ENCODE measurements at places on chromosomes 16 and 17.
A peak's percentile ranks its signal among the peaks of the same experiment; 100 is the strongest.

- no peak for DNase-seq
These were observed 478.2 kb upstream of the CDH11 start for GRCh38 chr16:65600046-65600445.

GRCh38 chr17:66975614-66976378 is 11.3 kb downstream of the CACNG4 start:
- DNase-seq, result no peak

GRCh38 chr17:65293584-65294180 is 156.5 kb downstream of the RGS9 start:
- DNase-seq, result no peak

- DNase-seq, result no peak
These were observed 77.1 kb downstream of the PRKCA start for GRCh38 chr17:66379544-66379943.

GRCh38 chr16:81573533-81574020 is 129.0 kb downstream of the CMIP start:
- DNase-seq, result no peak

GRCh38 chr17:80025796-80026195 is 9.9 kb downstream of the TBC1D16 start:
- DNase-seq, result no peak

DNA sequence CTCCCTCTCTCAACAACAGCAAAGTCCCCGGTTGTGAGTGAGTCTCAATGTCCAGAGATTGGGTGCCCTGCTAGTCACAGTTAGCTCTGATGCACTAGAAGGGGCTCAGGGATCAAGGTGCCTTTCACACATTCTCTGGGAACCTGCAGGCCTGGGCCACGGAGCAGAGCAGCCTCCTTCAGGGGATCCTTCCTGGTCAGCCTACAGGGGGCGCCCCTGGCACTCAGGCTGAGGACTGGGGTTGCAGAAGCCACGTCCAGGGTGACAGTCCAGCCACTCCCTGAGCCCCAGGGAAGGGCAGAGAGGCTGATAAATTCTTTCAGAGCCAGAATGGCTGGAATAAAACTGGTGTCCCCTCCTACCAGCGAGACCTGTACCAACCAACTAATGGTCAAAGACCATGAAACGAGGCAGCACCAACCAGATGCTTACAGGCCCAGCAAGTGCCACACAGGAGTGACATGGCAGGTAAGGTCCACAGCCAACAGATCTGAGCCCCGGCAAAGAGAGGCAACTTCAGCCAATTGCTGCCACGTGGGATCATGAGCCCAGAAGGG is 43.5 kb downstream of the ST3GAL2 start:
- peak; percentile 50 for DNase-seq

DNA sequence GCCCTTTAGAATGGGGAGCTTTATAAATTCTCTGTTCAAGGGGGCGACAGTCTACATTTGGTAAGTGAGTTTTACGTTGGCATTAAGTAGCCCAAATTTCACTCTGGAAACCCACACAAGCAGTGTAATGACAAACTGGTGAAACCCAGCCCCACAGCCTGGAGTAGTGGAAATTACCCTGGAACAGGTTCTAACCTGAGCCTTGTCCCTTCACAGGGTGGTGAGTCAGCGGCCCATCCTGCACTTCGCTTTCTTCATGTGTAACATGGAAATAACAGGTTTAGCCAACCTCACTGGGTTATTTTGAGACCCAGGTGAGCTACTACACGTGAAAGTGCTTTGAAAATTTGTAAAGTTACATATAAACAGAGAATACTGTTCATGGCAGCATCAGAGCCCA is 3.5 kb upstream of the TLCD3A start:
- no peak for DNase-seq

- peak; percentile 91 for DNase-seq
These were observed at the start of the genes ARSG and SLC16A6 for GRCh38 chr17:68290955-68291835. Gene ARSG, plus strand, starts transcription at chr17:68291495. Its CDS starts 15,999 bp downstream, at chr17:68307494. Gene SLC16A6, minus strand, starts transcription at chr17:68291127. Its CDS starts 12,807 bp downstream, at chr17:68278320.

All from CD4-positive, alpha-beta memory T cell (primary cell).